ENCODE measurements at places on chromosomes 12 and 14.

DNA sequence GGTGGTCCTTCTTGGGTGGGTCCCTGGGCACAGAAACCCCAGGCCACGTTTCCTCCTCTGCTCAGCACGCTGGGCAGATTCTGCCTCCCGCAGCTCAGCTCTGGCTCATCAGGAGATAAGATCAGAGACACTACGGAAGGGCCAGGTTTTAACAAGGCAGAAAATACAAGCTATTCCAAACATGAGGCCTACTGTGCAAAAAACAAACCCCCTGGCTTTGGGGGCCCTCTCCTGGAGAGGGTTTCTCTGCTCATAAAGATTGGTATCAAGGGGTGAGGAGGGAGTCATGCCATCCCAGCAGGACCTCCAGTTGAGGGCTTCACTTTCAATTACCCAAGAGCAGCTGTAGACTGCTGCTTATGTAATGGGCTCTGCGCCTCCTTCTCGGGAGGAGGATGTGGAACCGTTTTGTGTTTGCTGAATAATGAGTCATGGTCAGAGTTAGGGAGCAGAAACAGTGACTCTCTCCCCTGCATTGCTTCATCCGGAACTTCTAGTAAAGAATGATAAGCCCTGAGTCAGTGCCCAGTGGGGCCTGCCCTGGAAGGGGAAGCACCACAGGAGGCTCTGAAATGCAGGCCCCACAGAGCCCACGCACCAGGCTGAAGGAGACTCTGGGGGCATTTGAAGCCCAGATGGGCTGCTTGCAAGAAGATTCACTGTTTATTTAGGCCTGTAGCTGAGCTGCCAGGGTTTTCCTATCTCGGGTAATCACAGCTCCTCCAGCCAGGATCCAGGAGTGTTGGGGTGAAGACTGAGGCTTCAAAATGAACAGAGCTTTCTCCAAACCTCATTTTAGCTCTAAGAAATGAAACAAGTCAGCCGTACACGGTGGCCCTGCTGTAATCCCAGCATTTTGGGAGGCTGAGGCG is 79.3 kb downstream of the SSPN start:
- DNase-seq: peak; percentile 79

GRCh38 chr12:60148109-60148508 is 552.3 kb downstream of the SLC16A7 start:
- no peak for DNase-seq

DNA sequence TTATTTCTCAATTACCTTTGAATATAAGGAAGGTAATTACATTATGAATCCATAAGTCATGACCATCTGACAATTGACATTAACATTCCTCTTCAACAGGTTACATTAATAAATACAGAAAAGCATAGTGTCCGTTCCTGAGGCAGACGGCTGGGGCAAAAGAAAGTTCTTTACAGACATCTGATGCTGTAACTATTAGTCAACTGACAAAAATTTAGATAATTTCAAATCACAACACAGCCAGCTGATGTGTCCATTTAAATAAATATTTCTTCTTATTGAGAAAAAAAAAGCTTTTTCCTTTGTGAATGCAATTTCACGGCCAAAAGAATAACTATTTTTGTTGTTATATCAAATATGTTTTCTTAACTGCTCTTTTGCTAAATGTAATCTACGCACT is 9.2 kb upstream of the PYROXD1 start:
- no peak for DNase-seq

DNA sequence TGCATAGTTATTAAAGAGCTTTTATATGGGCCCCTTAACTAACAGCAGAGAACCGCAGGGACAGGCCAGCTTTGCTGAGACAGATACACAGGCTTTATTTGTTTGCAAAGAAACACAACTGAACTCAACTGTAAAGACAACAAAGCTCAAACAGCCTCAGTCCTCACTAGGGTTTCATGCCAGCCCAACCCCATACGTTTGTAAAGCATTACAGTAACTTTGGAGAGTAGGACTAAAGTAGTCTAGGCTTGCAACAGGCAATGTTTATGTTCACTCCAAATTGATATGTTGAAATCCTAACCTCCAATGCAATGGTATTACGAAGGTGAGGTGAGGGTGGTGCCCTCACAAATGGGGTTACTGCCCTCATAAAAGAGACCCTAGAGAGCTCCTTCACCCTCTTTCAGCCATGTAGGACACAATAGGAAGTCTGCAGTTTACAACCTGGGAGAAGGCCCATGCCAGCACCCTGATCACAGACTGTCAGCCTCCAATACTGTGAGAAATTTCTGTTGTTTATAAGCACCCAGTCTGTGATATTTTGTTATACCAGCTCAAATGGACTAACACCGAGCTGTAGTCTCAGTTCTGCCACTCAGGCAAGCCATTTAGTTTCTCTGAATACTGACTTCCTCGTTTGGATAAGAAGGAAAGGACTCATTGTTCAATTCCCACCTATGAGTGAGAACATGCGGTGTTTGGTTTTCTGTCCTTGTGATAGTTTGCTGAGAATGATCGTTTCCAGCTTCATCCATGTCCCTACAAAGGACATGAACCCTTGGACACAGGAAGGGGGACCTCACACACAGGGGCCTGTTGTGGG is 35.2 kb downstream of the PPM1H start:
- no peak for DNase-seq

DNA sequence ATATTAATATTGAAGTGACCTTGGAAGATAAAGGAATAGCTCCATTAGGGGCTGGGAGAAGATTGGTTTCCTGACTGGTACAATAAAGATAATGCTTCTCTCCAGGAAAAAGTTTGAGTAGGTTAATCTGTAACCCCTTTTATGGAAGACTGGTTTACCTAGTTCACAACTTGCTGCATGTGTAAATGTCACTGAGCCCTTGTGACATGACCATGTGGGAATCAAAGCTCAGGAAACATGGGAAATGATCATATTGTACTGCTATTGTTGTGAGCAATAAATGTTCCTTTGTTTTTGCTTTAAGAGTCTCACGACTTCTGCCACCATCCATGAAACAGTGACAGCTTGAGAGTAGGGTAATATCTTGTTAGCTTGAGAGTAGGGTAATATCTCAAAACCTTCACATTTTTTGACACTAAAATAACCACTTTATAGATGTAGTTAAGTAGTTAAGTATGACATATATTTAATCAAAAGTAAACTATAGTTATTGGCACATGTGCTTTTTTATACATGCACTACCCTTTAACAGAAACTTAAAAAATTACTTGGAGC is 1338.6 kb downstream of the FSCB start:
- no peak for DNase-seq

DNA sequence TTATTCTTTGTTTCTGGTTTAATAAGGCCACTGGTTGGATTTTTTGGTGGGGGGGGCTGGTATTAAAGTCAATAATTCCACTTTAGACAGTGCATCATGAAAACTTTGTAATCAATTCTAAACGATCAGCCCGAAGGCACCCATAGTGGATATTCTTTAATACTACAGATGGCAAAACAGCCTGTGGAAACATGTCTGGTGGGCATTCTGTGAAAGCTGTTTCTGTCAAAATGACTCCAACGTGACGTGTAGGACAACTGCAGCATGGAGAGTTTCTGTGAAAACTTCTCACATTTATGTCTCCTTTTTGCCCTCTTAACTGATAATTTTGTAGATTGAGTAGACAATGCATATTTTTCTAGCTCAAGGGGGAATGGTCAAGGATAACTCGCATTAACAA is 185.8 kb upstream of the FLRT2 start:
- no peak for DNase-seq

- DNase-seq: no peak
Measured at GRCh38 chr12:52199294-52199919, 7.6 kb upstream of the KRT80 start.

GRCh38 chr12:116492703-116493324 is 66.4 kb upstream of the MAP1LC3B2 start:
- DNase-seq: no peak

GRCh38 chr14:90443161-90444076 is 46.6 kb downstream of the CALM1 start:
- DNase-seq: no peak

- DNase-seq: no peak
Measured at GRCh38 chr14:34338056-34338455, 124.0 kb downstream of the SPTSSA start.

- DNase-seq: no peak
Measured at GRCh38 chr12:76318773-76319594, 29.2 kb downstream of the BBS10 start.

DNA sequence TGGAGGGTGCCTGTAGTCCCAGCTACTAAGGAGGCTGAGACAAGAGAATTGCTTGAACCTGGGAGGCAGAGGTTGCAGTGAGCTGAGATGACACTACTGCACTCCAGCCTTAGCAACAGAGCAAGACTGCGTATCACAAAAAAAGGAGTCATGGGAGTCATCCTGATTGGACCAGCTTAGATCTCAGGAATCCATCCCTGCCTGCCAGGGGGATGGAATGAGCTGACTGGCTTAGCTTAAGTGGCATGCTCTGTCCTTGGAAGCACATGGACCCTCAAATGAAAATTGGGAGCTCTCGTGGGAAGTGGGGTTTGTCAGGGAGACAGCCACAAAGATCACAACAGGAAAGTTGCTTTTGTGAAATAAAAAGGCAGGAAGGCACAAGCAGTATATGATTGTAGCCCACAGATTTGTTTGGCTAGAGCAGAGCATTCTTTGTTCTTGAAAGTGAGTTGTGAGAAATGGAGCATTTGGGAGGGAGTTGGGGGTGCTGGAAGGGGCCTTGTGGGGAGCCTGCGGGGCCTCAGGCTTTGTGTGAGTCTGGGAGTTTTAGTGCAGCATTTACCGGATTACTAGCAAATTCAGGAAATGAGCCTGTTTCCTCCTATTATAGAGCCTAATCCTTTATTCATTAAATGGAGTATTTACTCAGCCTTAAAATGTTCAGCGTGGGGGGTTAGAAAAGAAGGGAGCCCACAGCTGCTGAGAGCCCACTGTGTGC is 30.7 kb downstream of the DGLUCY start:
- no peak for DNase-seq

DNA sequence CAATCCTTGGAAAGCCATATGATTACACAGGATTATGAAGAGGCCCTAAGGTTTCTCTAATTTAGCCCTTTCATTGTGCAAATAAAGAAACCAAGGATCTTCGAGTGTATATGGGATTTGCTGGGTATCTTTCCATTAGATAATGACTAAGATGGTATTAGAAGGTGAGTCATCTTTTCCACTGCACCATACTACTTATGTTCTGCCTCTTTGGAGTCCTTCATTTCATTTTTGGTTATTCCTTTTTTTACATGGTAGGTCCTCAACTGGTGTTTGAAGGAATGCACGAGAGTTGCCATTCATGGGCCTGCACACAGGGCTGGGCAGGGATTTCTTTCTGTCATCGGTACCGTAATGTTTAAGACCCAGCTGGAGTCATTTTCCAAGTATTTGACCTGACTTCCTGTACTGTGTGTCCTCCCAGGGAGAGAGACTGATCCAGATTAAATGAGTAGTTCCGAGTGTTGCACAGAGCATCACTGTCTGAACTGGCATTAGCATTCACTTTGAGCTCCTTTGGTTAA is 85.7 kb downstream of the BORCS5 start:
- DNase-seq: no peak

DNA sequence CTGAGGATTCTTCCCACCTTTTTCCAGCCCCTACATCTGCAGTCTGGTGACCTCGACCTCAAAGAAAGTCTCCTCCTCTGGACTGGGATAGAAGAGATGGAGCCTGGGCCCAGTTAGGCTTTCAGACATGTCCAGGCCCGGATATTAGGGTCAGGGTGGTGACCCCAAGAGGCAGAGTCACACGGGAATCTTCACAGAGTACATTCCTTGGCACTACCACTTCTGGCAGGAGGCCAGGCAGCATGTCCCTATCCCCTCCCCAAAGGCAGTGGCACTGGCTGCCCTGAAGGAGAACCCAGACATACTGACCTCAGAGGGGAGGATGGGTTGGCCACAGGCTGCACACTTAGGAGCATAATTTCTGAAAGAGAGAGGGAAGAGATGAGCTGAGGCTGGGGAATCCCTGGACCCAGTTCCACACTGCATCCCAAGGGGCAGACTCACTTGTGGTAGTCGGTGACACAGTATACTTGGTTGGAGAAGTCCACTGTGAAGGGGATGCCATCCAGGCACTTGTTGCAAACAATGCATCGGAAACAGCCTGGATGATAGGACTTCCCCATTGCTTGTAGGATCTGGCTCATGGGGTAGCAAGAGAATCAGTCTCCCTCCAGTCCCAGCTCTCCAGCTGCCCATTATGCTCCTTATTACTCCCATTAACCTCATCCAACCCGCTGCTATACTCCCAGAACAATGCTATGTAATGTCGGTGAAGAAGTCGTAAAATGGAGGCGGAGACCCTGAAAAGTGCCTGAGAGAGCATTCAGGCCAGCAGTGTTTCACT is 7.6 kb downstream of the AJUBA start:
- no peak for DNase-seq

DNA sequence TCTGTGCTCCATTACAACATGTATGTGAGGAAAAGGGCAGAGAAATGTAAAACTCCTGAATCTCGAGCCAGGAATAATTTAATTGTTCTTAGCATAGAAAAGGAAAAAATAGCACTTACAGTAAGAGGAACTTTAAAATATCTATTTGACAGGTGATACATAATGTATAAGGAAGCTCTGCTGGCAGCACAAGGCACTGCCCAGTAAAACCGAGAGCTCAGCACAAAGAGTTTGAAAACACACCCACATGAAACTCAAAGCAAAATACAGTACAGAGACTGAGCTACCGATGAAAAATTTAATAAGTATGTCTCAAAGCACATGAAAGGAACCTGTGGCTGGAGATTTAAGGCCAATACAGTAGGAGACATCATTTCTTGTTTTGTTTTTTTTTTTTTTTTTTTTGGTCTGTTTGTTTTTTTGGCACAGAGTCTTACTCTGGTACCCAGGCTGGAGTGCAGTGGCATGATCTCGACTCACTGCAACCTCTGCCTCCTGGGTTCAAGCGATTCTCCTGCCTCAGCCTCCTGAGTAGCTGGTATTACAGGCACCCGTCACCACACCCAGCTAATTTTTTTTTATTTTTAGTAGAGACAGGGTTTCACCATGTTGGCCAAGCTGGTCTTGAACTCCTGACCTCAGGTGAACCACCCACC is 19.2 kb downstream of the CLIP1 start:
- DNase-seq: no peak

- DNase-seq: no peak
Measured at GRCh38 chr12:49672301-49673217, 34.6 kb downstream of the FMNL3 start.

- no peak for DNase-seq
Measured at GRCh38 chr14:85279407-85279806, 250.5 kb upstream of the FLRT2 start.

GRCh38 chr12:61213646-61214045 is 1046.6 kb upstream of the USP15 start:
- DNase-seq: no peak

DNA sequence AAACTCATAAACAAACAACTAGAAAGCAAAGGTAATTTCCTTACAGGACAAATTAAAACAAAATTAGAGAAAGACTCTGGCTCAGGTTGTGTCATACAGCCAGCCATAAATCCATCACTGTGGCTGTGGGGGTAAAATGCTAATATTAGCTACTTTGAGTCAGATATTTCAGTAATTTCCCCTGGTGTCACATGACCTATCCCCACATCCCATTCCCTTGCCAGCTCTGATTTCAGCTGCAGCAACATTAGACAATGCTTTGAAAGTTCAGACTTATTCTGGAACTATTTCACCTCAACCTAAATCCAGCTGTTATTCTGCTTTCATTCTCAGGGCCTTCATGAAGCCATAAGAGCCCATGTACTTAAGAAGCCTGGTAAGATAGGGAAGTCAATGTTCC is 55.3 kb downstream of the RPL10L start:
- DNase-seq: no peak
